ENCODE measurements at places on chromosomes 3 and 15.

- DNase-seq = no peak
These were observed 58.3 kb downstream of the CLEC3B start for GRCh38 chr3:45084361-45084760.

DNA sequence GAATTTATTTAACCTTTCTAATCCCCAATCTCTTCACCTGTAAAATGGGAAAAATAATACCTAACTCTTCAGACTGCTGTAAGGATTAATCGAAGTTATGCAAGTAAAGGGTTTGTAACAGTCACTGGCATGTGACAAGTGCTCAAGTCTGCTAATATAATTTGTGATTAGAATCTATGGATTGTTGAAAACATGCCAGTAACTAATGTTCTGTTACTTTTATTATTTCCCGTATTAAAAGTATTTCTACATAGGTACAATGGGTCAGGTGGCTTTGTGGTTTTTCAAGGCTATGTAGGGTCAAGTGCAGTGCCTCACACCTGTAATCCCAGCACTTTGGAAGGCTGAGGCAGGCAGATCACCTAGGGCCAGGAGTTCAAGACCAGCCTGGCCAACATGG lies 29.4 kb downstream of the ULK4 start:
- DNase-seq = no peak

- no peak for DNase-seq
These were observed 50.8 kb upstream of the CRTC3 start for GRCh38 chr15:90478846-90479481.

DNA sequence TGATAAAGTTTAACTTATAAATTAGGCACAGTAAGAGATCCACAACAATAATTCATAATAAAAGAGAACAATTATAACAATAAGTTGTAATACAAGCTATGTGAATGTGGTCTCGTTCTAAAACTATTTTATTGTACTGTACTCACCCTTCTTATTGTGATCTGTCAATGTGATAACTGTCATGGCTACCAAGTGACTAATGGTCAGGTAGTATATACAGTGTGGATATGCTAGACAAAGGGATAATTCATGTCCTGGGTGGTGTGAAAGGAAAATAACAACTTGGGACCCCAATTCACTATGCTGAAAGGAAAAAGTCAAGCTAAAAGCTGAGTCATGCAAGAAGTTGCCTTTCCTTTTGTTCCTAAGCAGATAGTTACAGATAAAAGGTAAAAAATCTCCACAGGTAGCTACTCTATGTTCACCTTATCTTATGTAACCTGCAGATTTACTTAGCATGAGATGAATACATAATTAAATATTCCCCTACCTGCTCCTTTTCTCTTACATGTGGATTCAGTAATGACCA lies 10.7 kb upstream of the CYP8B1 start:
- no peak for DNase-seq
